Stimulated activated CD4-positive, alpha-beta T cell treated with anti-CD3 and anti-CD28 coated beads, Interleukin-4, amount 100 ng/mL, for 4 hours (primary cell): ENCODE measurements at places on chromosomes 6 and 20.

- DNase-seq = no peak
Observed at GRCh38 chr6:161091151-161091550, 99.6 kb downstream of the MAP3K4 start.

DNA sequence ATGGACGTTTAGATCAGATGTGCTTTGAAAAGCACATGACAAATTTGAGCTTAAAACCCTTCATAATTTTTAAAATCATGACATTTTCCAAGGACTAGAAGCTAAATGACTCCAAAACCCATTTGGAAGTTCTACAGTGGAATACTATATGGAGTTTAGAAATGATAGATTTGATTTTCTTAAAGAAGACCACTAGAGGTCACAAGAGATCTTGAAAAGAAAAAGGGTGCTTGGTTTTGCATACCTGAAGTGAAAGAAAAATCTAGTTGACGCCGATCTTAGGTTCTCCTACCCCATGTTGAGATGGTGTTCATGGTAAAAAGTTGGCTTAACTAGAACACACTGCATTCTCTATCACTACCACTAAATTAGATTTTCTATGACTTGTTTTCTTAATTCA, 31.5 kb downstream of the CFAP61 start:
- no peak for DNase-seq

DNA sequence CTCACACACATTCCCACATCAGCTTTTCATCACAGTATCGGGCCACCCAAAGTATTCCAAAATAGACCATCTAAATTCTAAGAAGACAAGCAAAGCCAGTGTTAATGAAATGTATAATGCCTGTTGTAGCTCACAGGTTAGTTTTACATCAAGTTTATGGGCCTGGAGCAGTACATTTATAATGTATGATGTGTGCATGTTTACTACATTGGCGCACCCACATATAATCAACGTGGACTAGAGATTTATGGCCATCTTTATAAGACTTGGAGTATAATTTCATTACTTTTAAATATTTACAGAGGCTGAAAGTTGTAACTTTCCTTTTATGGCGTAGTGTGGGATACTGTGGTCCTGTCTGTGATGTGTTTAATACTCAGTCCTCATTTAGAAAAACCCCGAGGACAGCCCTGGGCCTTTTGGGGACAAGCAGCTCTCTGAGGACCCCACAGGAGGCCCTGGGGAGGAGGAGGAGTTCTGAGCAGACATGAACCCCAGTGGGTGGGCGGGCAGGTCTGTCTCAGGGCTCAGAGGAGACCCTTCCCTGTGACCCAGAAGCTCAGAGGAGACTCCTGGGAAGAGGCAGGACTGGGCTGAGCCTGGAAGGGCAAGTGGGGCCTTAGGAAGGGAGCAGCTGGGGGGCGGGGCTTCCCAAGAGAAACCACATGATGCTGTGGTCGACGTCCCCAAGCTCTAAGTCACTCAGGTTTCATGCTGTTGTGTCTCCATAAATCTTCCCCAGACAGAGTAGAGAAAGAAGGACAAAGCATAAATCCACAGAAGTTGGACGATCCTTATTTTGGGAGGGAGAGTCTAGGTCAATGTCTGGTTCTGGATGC, 232.1 kb downstream of the PREX1 start:
- DNase-seq = no peak

DNA sequence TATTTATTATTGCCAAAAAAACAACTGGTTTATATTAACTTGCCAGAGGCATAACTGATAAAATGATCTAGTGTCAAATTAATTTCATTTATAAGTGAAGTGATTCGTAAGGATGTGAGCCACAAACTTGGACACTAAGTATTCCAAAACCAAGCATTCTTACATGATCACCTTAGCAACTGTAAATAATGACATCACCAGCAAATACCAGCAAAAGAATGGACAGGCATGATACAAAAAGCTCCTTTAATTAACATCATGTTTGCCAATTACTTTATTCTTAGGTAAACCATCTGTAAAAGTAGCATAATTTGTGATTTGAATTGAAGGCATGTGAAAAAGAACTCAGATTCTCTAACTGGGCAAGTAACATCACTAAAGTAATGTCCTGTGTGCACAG, 17.2 kb upstream of the FNDC1 start:
- DNase-seq = no peak

- no peak for DNase-seq
Observed at GRCh38 chr6:56984884-56985283, 30.0 kb downstream of the BEND6 start.
